Right renal pelvis (tissue), 4 donors: ENCODE measurements at places on chromosomes 4 and X. TPM values are rescaled to one million over a fixed set of nuclear protein-coding genes. Genes with fewer than 3 reads are reported as not detected.

DNA sequence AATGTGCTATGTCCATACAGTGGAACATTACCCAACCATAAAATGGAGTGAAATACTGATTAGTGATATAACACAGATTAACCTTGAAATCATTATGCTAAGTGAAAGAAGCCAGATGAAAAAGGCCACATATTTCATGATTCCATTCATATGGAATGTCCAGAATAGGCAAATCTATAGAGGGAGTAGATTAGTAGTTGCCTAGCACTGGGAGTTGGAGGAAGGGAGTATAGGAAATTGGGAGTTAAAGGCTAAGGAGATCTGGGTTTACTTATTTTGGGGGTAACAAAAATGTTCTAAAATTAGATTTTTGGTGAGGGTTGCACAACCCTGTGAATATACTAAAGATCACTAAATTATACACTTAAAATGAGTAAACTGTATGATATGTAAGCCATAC, 26.8 kb downstream of the ENOX2 start:
- DNase-seq = no peak

DNA sequence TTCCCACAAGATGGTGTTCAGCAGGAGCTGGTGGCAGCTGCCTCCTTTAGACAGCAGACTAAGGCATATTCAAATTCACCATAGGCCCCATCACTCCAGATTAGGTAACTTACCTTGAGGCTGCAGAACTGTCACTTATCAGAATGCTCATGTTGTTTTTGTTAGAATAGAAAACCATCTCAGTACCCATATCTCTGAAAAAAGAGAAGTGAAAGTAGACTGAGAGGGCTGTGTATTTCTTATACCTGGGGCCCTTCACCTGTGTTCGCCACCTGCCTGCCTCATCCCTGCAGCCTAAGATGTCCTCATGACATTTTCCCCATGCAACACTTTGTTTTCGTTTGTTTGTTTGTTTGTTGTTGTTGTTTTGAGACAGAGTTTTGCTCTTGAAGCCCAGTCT, 32.9 kb upstream of the SPRY1 start:
- DNase-seq = no peak

- DNase-seq = no peak
These were observed 5.6 kb upstream of the SPRY1 start for GRCh38 chr4:123390846-123391456.

GRCh38 chr4:159758061-159758460, 655.2 kb downstream of the RAPGEF2 start:
- no peak for DNase-seq

GRCh38 chr4:188411805-188412204, 272.6 kb downstream of the TRIML1 start:
- no peak for DNase-seq

DNA sequence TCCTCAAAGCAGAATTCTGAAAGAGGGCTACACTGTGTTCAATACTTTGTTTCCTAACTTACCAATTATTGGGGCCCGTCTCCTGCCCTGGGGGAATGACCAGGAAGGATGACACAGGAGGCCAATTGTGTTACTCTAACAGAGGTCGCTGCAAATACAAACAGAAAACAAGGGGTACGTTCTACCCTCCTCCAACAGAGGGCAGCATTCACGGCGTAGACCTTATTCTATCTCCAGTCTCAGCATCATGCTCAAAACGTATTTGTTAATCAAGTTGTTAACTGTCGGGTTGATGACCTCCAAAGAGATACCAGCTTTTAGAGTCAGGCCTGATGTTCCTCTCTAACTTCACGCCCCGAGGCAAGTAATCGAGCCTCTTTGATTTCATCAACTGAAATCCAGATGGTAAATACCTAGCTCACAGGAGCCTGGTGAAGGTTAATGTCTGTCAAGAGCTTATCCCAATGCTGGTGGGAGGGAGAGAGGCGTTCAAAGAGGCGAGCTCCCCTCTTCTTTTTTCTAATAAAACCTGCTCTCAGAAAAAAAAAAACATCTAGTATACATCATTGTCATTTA, 181.0 kb upstream of the KCNIP4 start:
- DNase-seq = no peak

GRCh38 chr4:58761563-58761962, 1651.4 kb upstream of the IGFBP7 start:
- no peak for DNase-seq

DNA sequence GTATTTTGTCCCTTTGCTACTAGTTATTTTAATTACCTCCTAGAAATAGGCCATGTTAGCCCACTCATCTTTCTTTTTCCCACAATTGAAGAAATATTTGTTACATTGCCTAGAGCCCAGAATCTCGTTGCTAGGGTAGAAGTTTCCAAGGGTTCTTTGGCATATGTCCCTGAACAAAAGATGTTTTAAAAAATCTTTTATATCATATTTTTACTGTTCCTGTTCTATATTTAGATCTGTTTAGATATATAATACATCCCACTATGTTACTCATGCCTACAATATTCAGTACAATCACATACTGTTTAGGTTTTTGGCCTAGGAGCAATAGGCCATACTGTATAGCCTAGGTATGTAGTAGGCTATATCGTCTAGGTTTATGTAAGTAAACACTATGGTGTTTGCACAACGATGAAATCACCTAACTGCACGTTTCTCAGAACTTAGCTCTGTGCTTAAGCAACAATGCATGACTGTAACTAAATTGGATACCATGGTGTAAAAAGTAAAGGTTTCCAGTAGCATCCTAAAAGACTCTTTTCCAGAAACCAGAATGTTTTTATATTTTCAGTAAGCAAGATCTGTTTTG, 236.0 kb upstream of the SLIT2 start:
- no peak for DNase-seq

DNA sequence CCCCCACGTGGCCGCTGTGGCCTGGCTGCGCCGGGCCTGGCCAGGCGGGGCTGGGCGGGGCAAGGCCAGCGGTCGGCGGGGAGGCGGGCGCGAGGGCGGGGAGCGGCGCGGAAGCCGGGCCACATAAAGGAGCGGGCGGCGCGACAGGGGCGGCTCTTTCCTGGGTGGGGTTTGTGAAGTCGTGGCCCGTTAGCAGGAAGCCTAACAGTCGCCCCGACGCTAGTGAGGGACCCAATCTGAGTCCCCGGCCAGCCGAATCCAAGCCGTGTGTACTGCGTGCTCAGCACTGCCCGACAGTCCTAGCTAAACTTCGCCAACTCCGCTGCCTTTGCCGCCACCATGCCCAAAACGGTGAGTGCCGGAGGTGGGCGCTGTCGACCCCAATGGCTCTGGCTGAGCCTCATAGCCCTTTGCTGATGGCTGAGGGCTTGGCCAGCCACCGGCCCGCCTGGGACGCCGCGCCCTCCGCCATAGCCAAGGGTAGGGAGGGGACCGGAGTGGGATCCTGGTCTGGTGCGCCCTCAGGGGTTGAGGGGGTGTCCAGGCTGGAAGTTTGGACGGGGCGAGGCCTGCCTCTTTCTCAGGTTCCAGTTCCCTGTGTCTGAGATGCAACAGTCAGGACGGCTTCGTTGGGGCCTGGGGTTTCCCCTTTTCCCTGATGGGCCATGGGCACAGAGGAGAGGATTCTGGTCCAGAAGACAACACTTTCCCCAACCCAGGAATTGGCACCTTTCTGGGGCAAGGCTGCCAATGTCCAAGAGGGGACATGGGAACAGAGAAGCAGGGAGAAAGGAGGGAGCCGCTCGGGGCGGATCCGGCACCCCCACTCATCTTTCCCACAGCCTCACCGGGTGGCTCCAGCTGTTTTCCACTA, at the start of gene MSN:
TSS of gene MSN (plus strand) at position 152 of the 874 bp plus-strand sequence. CDS start at position 340, 188 bp downstream.
- DNase-seq = no peak

DNA sequence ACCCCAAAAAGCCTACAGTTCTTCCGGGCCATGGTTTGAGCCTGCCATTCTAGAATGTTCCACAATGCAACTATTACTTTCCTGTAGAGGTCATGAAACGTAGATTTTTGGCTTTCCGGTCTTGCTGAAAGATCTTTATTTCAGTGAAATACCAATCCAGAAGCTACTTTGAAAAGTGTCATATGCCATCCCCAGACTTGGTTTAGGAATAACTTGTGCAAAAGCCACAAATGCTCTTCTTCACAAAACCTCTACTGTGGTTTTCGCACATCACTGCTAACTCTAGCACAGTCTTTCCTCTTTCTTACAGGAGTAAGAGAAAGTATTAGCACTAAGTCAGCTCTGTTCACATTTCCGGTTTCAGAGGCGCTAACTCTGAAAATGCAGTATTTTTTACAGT, 12.7 kb upstream of the CD40LG start:
- DNase-seq = no peak

DNA sequence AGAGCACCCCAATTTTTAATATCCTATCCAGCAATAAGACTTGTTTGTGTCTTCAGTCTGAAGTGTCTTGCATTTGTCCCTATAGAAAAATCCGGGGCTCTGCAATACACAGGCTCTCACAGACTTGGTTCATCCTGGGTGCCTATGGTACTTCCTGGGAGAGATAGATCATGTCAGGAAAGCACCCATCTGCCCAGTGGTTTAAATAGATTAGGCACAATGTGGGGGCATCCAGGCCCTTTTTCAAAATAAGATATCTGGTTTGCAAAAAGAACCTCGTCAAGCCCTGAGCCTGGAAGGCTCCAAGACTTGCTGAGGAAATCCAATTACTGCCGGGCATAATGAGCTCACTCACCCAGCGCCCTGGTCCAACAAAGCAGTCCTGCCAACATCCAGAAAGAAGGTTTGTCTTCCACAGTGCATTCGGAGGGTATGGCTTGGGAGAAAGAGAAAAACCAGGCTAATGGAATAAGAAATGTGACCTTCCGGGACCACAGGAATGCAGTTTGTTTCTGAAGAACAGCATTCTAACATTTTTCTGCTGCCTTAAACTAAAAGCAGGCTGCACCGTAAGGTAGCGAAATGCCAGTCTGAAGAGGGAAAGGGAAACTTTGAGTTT, 11.6 kb downstream of the JAKMIP1 start:
- DNase-seq = no peak

DNA sequence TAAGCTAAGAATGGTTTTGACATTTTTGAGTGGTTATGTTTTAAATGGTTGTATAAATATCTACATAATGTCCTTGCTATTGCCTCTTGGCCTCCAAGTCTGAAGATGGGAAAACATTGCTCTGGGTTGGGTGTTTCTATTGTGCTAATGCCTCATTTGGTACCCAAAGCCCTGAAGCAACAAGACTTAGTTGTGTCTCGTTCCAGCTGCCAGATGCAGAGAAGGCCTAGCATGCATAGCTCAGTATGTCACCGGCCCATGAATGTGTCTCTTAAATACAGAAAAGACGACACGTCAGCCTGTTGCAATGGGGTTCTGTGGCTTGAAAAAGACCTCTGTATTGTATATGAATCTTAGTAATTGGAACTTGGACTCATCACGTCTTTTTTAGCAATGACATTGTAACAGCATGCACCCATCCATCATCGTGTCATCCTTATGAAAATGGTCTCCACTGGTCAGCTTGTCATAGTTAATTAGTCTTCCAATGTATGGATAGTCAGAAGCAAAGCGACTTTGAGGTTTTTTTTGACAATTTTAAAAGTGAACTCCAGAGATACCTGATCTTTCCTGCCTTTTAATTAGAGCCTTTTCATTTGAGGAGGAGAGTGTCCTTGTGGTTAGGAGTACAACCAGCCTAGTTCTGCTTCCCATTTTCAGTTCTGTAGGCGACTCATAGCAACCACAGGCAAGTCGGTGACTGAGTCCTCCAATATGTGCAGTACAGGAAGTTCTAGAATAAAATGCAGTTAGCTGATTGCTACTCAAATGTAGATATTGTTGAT, 126.4 kb upstream of the GATB start:
- no peak for DNase-seq

DNA sequence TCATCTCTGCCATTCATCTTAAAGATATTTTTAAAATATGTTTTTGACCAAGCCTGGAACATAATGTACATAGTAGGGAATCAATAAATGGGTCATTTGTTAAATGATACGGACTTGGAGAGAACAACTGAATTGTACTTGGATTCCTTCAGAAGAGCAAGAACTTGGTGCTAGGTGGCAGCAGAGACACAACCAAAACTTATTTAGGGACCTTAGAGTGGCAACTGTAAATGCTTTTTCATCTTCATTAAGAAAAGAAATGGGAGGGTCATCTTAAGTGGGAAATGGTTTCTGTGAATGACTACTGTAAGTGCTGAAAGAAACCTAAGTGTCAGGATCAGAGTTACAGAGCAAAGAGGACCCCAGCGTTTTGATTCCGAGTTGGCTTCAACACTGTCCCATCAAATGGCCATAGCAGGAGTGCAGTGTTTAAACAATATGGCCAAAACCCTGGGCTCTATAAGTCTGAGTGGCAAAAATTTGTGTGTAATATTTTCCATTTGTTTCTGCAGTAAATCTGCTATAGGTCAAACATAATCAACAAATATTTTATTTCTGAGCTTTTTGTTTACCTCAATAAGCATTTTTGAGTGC, 213.6 kb downstream of the PALLD start:
- no peak for DNase-seq

DNA sequence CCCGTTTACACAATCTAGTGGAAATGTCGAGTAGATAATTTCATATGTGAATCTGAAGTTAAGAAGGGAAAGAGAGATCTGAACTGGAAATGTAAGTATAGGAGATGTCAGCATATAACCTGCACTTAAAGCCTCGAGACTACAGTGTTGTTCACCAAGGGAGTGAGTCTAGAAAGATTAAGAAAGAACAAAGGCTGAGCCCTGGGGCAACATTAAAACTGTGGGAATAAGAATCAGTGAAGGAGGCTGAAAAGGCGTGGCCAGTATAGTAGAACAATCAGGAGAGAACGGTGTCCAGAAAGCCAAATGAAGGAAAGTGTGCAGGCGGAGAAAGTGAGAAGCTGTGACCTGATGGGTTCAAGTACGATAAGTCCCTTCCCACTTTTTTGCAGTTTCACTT, 118.8 kb upstream of the TENM3 start:
- DNase-seq = no peak

- DNase-seq = no peak
These were observed 334.0 kb upstream of the NDST3 start for GRCh38 chr4:117700111-117700892.

- DNase-seq = no peak
These were observed 127.2 kb downstream of the FBXW7 start for GRCh38 chr4:152408514-152409327.

GRCh38 chrX:5155301-5155700, 1073.4 kb downstream of the NLGN4X start:
- DNase-seq = no peak

GRCh38 chrX:114797494-114797893, 213.6 kb downstream of the HTR2C start:
- DNase-seq = no peak

DNA sequence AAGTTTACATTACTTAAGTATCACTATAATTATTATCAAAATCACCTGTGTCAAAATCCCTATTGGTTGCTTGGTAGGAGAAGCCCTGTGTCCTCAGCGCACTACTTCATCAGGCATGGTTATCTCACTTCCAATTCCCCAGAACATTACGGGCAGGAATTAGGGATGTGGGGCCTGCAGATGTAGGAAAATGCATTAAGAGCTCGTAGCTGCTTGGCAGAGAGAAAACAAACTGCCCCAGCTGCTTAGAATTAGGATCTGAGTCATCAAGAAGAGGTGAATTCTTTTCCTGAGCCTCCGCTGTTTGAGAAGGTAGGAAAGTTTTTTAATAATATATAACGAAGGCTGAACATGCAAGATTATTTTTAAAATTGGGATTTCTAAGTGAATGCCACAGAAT, 31.1 kb upstream of the CLNK start:
- no peak for DNase-seq

SLC16A2 gene
- polyA plus RNA-seq = 33.7 TPM

FAM9B gene
- polyA plus RNA-seq = 0.17 TPM

ADAMTS3 gene
- polyA plus RNA-seq = 9.6 TPM

RIBC1 gene
- polyA plus RNA-seq = 4.4 TPM

PDLIM3 gene
- 4.1 TPM for polyA plus RNA-seq

NRK gene
- polyA plus RNA-seq = 16.1 TPM

RTL9 gene
- 0.27 TPM for polyA plus RNA-seq
